Fibroblast of lung (primary cell): ENCODE measurements at places on chromosomes 11 and 22.

DNA sequence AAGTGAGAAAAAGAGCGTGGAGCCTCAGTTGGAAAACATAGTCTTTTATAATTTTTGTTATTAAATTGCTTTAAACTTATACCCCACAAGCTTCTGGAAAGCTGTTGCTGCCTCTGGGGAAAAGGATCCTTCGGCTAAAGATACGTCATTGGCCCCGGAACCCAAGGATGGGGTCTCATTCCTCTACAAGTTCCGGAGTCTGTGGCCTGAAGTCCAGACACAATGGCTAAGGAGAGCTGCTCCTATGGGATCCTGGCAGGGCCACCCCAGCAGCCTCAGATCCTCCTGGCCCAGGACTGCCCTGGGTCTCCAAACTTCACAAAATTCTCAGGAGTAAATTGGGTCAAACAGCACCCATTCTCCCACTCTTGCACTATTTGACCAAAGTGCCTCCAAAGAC lies 5.9 kb downstream of the WT1 start:
- DNase-seq, result no peak

- DNase-seq, result peak; percentile 88
Observed at GRCh38 chr11:27201454-27202302, 161.1 kb downstream of the BBOX1 start.

DNA sequence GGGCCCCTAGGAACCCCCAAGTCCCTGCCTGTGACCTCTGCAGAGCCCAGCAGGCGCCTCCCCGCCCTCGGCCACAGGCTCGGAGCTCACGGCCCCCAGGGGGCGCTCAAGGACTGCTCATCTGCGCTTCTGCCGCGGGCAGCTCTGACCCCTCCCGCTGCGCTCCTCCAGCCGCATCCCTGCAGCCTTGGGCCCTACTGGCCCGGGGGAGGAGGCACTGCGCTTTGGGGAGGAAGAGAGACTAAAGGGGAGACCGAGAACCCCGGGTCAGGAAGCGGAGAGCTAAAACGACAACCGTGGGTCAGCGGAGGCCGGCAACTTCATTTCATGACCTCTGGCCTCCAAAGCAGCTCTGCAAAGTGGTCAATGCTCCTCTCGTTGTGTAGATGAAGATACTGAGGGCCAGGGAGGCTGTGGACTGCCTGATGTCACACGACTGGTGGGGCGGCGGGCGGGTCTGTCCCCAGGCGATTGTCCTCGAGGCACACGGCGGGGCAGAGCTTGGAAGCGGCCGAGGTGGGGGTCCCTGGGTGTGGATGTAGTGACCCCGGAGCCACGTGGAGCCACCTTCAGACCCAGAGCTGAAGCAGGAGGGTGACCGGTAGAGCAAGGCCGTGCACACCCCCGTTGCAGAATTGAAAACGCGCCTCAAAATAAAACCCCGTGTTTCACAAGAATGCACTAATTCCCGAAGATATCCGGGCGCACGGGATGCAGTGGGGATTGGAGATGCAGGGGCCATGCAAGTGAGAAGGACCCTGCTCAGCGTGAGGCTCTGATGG lies 2.7 kb upstream of the KRTAP5-6 start:
- DNase-seq, result peak; percentile 71

DNA sequence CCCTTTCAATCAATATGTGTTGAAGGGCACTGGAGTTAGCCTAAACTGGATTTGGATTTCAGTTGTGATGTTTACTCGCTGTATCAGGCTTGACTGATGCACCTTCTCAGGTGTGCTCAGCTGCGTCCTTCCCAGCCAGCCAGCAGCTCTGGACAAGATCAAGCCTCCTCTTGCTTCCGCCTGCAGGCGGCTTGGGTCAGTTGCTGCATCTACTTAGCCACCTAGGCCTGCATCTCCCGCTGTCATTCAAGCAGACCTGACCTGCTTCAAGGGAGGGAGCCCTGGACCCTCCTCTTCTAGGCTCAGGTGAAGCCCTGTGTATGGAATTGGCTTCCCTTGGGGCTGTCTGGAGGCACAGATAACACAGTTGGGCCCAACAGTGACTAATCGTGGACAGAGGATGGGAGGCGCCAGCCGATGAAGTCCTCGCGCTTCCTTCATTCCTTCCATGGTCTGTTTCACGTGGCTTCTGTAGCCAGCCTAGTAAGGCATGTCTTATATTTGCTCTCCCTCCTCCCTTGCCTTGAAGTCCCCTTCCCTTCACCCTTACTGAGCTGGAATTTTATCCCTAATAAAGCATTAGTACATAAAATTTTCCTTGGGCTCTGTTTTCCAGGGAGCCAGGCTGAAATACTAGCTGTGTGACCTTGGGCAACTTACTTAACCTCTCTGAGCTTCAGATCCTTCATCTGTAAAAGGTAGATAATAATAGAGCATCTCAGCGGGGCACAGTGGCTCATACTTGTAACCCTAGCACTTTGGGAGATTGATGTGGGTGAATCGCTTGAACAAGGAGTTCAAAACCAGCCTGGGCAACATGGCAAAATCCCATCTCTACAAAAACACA lies 2.1 kb upstream of the LHFPL7 start:
- DNase-seq, result no peak

GRCh38 chr22:23116506-23117263 lies 25.1 kb downstream of the RSPH14 start:
- DNase-seq, result no peak
